Esophagus squamous epithelium (tissue), 5 donors: ENCODE measurements at places on chromosomes 1 and 21. TPM values are rescaled to one million over a fixed set of nuclear protein-coding genes. Genes with fewer than 3 reads are reported as not detected.

Gene TMEM82
- total RNA-seq: not detected

Gene PLA2G2C
- total RNA-seq: not detected

Gene NGF
- 1.9 TPM for total RNA-seq

Gene EPHB2
- 3.4 TPM for total RNA-seq

Gene HAO2
- not detected for total RNA-seq

Gene SPRR4
- 6.4 TPM for total RNA-seq

Gene PKP1
- 336 TPM for total RNA-seq
